Ascending aorta (tissue), 2 donors: ENCODE measurements at places on chromosomes 2 and 18.

- H3K36me3 ChIP-seq, result peaks cover 29% of the 10 kb centered on the region
- no peak overlapping the region for H3K4me3 ChIP-seq
- no peak for DNase-seq
- H3K27me3 ChIP-seq, result no peaks in the 10 kb centered on the region
- H3K4me1 ChIP-seq, result no peaks in the 10 kb centered on the region
- no peak overlapping the region for H3K27ac ChIP-seq
These were observed 16.0 kb downstream of the LANCL1 start for GRCh38 chr2:210460322-210461227.

DNA sequence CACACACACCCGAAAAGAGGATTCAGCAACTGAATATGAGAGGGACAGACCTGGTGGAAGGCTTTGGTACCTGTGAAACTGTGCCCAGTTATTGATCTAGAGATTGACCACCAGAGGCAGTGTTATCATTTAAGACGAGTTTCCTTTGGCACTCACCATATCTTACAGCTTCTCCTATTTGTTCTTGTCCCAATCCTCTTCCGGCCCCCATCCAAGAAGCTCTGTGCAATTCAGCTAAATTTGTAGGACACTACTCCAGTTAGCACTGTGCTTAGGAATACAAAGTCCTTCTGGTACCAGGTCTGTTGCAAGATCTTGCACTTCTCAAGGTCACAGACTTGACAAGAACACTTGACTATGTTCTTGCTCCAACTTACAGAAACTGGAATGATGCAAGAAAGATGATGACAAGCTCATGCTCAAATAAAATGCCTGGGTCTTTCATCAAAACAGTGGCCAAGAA, 177.7 kb downstream of the TMEM247 start:
- H3K27ac ChIP-seq, result no peak overlapping the region
- no peak for DNase-seq
- no peak overlapping the region for H3K4me3 ChIP-seq
- H3K27me3 ChIP-seq, result no peaks in the 10 kb centered on the region
- no peaks in the 10 kb centered on the region for H3K36me3 ChIP-seq
- H3K4me1 ChIP-seq, result peaks cover 10% of the 10 kb centered on the region

DNA sequence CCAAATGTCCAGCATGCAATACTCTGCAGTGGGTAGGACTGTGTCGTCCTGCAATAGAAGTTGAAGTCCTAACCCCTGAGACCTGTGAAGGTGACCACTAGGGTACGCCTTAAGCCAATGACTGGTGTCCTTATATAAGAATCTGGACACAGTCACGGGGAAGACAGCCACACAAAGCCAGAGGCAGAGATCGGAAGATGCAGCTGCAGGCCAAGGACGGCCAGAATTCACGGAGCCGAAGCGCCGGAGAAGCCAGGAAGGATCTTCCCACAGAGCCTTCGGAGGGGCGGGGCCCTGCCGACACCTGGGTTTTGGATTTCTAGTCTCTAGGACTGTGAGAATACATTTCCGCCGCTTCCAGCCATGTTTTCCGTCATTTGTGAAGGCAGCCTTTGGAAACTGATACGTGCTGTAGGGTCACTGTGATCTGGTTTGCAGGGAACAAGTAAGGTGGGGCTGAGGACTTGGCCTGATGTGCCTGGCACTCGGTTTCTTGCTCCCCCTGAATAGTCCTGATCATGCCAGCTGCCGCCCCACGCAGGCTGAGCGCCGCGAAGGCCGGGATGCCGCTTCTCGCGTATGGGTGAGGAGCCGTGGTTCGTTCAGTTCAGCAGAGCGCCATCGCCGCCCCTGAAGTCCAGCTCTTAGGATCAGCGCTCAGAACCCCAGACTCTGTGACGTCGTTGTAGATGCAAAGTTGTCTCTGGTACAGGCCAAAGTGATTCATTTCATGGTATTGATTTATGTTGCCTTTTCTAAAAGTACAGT, 38.7 kb downstream of the PTGR3 start:
- no peaks in the 10 kb centered on the region for H3K36me3 ChIP-seq
- H3K27me3 ChIP-seq, result no peaks in the 10 kb centered on the region
- H3K4me3 ChIP-seq, result no peak overlapping the region
- H3K4me1 ChIP-seq, result no peaks in the 10 kb centered on the region
- no peak overlapping the region for H3K27ac ChIP-seq
- DNase-seq, result no peak

DNA sequence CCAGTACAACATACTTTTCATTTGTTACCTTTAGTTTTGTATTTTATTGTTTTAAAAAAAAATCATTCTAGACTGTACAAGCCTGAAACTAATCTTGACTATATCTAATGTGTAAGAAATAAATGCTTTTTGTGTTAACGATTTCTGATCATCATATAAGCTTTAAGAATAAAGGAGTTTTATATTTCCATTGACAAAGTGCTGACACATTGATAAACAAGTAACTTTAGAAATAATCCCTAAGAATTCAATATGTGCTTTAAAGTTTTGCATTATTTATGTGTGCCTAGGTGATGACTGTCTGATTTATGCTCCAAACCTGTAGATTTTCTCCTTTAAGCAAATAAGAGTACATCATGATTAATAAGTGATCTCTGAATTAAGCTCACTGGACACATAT, 247.2 kb upstream of the BOD1L2 start:
- no peak overlapping the region for H3K27ac ChIP-seq
- no peaks in the 10 kb centered on the region for H3K4me1 ChIP-seq
- H3K4me3 ChIP-seq, result no peak overlapping the region
- H3K27me3 ChIP-seq, result no peaks in the 10 kb centered on the region
- H3K36me3 ChIP-seq, result no peaks in the 10 kb centered on the region
